NCI-H2029 treated with DMSO at 0.1 percent for 48 hours (cell line): ENCODE measurements at places on chromosomes 6 and 20.

GRCh38 chr6:157550114-157550989, 169.4 kb downstream of the ZDHHC14 start:
- DNase-seq: no peak

- no peak for DNase-seq
Measured at GRCh38 chr6:147949981-147950622, 392.5 kb upstream of the SASH1 start.

- peak; percentile 100 for DNase-seq
Measured at GRCh38 chr6:116682334-116682712, 1.3 kb downstream of the KPNA5 start.

DNA sequence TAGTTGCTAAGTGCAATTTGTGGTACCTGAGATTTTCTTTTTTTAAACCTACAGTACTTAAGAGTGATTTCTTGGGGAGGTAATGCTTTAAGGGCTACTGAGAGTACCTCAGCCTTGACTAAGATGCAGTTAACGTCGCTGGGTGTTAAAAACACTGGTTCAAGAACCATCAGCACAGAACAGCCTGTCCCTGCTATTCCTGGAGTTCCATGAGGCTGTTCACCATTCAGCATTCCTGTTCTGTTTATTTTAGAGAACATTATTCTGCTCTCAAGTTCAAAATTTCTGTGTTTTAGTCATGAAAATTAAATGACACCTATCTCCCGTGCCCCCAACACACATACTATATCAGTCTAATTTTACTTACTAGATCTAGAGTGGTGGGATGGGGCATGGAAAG, 1.7 kb upstream of the PRELID3B start:
- DNase-seq: no peak

DNA sequence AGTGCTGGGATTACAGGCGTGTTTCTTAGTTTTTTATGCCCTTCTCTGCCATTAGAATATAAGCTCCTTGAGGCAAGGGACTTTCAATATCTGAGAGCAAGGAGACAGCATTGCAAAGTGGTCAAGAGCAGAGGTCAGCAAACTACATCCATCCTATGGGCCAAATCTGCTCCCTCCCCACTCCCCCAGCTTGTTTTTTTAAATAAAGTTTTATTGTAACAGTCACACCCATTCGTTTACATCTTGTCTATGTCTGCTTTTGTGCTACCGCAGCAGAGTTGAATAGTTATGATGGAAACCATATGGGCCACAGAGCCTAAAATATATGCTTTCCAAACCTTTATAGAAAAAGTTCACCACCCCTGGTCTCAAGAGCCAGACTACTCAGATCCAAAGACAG, 227.9 kb downstream of the EYA2 start:
- no peak for DNase-seq

DNA sequence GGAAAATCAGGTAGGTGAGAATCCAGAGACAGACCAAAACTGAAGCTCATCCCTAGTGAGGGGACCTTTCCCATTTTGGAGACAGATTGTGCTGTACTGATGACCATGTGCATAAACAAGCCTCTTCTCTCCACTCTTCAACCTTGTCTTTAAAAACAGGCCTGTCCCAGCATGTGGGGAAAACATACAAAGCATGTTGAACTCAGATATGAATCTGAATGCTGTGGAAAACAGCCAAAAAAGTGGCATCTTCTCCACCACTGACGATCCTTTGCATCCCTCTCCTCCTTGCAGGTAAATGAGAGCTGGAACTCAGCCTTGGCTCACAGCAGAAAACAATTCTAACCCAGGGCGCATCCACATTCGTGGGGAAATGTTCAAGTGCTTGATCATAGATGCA, 123.7 kb upstream of the FOXQ1 start:
- DNase-seq: no peak

DNA sequence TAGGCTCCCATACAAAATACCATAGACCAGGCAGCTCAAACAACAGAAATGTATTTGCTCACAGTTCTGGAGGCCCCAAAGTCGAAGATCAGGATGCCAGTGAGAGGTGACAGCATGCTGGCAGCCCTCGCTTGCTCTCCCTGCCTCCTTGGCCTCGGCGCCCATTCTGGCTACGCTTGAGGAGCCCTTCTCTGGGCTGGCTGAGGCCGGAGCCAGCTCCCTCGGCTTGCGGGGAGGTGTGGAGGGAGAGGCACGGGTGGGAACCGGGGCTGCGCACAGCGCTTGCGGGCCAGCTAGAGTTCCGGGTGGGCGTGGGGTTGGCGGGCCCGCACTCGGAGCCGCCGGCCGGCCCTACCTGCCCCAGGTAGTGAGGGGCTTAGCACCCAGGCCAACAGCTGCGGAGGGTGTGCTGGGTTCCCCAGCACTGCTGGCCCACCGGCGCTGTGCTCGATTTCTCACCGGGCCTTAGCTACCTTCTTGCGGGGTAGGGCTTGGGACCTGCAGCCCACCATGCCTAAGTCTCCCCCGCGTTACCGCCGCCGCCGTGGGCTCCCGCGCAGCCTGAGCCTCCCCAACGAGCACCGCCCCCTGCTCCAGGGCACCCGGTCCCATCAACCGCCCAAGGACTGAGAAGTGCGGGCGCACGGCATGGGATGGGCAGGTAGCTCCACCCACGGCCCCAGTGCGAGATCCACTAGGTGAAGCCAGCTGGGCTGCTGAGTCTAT, 32.6 kb upstream of the SERPINB9 start:
- no peak for DNase-seq

DNA sequence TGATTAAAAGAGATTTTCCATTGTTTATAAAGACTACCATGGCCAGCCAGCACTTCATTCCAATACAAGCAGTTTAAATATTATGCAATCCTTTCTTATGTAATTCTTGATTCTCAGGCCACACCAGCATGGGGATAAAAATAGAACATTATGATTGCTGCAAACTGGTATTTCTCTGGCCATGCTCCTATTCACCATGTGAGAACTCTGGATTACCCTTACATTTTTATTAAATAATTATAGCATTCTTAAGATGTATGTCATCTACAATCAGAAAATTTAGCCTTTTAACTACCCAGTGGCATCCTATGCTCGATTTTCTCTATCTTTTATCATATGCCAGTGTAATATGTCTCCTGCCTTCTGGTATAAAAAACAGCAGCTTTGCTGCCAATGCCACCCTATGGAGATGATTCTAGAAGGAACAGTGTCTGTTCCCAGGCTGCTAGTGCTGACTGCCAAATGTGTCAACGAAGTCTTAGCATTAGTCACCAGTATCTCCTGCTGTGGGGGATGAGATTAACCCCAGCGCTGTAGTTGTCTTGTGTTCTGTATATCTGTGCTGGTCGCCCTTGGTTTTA, 501.4 kb downstream of the BCKDHB start:
- no peak for DNase-seq

- DNase-seq: no peak
Measured at GRCh38 chr6:166567107-166567506, 19.4 kb downstream of the RAMACL start.

GRCh38 chr20:14199111-14199510, 138.3 kb downstream of the FLRT3 start:
- no peak for DNase-seq

DNA sequence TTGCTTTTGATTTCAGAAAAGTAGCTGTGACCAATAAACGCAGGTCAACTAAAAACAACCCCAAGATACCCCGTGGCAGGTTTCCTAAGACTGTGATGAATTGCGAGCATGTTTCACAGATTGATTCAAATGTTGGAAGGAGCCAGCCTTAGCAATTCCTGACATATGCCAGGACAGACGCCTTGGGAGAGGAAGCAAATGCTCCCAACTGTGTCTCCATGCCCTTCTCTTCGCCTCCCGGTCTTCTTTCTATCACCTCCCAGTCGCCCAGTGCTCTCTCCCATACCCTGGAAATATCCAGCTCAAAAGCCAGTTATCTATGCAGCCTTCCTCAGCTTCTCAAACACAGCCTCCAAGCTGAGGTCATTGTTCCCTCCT, 32.0 kb downstream of the KIAA0319 start:
- no peak for DNase-seq

- no peak for DNase-seq
Measured at GRCh38 chr6:132007474-132008190, 56.5 kb upstream of the CCN2 start.

- DNase-seq: no peak
Measured at GRCh38 chr6:136739501-136739900, 52.8 kb downstream of the MAP3K5 start.
